ENCODE measurements at places on chromosomes 11 and 22.

DNA sequence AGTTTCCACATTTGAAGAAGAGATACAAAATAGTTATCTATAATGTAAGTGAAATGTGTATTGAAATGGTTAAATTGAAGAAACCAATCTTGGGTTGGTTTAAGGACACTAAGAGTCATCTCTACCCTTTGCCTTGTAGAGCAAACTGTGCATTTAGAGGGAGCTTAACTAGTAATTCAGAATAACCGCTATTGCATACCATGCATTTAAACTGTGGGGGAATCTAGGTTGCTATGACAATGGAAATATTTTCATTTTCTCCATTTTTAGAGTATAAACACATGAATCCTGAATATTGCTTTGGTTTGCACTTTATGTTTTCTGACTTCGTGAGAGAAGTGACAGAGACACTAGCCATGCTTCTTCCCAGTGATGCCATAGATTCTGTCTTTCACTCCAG, 39.7 kb downstream of the FAT3 start:
- peaks cover 18% of the 10 kb centered on the region for H3K4me1 ChIP-seq
- H3K27me3 ChIP-seq: no peaks in the 10 kb centered on the region
- H3K36me3 ChIP-seq: no peaks in the 10 kb centered on the region

- H3K4me1 ChIP-seq: no peaks in the 10 kb centered on the region
- no peak overlapping the region for H3K27ac ChIP-seq
- no peaks in the 10 kb centered on the region for H3K36me3 ChIP-seq
- DNase-seq: no peak
Observed at GRCh38 chr11:47353978-47354774, 1.7 kb upstream of the MYBPC3 start.

GRCh38 chr11:10544491-10545465, 3.8 kb upstream of the RNF141 start:
- peaks cover 8% of the 10 kb centered on the region for H3K4me1 ChIP-seq
- DNase-seq: no peak
- no peak overlapping the region for H3K27ac ChIP-seq
- H3K4me3 ChIP-seq: no peak overlapping the region
- no peaks in the 10 kb centered on the region for H3K36me3 ChIP-seq
- no peaks in the 10 kb centered on the region for H3K27me3 ChIP-seq

DNA sequence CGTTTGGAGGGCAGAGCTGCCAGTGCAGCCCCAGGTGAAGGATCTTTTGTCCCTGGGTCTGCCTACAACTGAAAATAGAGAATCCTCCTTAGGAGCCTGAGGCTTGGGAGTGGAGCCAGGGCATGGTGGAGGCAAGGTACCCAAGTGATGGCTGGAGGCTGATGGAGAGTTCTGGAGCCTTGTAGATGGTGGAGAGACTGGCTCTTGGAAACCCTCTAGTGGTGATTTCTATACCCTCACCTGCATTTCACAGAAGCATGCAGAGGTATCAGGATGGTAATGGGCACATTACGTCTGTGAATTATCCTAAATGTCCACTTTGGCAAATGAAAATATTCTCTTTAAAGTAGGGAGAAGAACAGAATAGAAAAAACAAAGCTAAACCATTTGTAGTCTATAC, 44.4 kb downstream of the INSC start:
- H3K4me1 ChIP-seq: peaks cover 23% of the 10 kb centered on the region
- H3K4me3 ChIP-seq: no peak overlapping the region
- H3K36me3 ChIP-seq: no peaks in the 10 kb centered on the region

DNA sequence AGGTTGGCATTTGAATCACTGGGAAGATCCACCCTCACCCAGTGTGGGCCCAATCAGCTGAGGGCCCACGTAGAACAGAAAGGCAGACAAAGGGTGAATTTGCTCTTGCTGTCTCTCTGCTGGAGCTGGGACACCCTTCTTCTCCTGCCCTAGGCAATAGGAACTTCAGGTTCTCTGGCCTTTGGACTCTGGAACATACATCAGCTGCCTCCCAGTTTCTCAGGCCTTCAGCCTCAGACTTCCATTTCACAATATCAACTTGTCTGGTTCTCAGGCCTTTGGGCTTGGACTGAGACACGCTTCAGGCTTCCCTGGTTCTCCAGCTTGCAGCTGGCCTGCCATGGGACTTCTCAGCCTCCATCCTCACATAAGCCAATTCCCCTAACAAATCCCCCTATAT, 14.7 kb upstream of the ASRGL1 start:
- no peak overlapping the region for H3K27ac ChIP-seq
- H3K27me3 ChIP-seq: peaks cover 4% of the 10 kb centered on the region
- DNase-seq: no peak
- H3K36me3 ChIP-seq: no peaks in the 10 kb centered on the region
- no peaks in the 10 kb centered on the region for H3K4me1 ChIP-seq

- H3K4me1 ChIP-seq: peaks cover 15% of the 10 kb centered on the region
- H3K27me3 ChIP-seq: no peaks in the 10 kb centered on the region
- no peak overlapping the region for H3K4me3 ChIP-seq
- H3K27ac ChIP-seq: no peak overlapping the region
- DNase-seq: peak; percentile 14
- H3K36me3 ChIP-seq: no peaks in the 10 kb centered on the region
Observed at GRCh38 chr11:66541892-66542291, 4.0 kb downstream of the ZDHHC24 start.

- no peaks in the 10 kb centered on the region for H3K36me3 ChIP-seq
- H3K4me1 ChIP-seq: no peaks in the 10 kb centered on the region
- no peaks in the 10 kb centered on the region for H3K27me3 ChIP-seq
- no peak overlapping the region for H3K4me3 ChIP-seq
- no peak overlapping the region for H3K27ac ChIP-seq
- no peak for DNase-seq
Observed at GRCh38 chr11:73999581-74000306, 9.1 kb downstream of the UCP3 start.

GRCh38 chr11:57031556-57031955, 42.8 kb downstream of the OR5AK2 start:
- H3K36me3 ChIP-seq: no peaks in the 10 kb centered on the region
- no peaks in the 10 kb centered on the region for H3K4me1 ChIP-seq

GRCh38 chr11:96620464-96621044, 230.7 kb downstream of the JRKL start:
- H3K36me3 ChIP-seq: no peaks in the 10 kb centered on the region
- H3K4me3 ChIP-seq: no peak overlapping the region
- H3K4me1 ChIP-seq: no peaks in the 10 kb centered on the region
- H3K27me3 ChIP-seq: no peaks in the 10 kb centered on the region
- DNase-seq: no peak

- H3K27me3 ChIP-seq: no peaks in the 10 kb centered on the region
- no peaks in the 10 kb centered on the region for H3K36me3 ChIP-seq
- H3K27ac ChIP-seq: no peak overlapping the region
- no peak for DNase-seq
- no peak overlapping the region for H3K4me3 ChIP-seq
Observed at GRCh38 chr11:25441421-25441820, 890.5 kb upstream of the ANO3 start.

GRCh38 chr11:129489249-129489648, 113.6 kb downstream of the BARX2 start:
- H3K4me1 ChIP-seq: no peaks in the 10 kb centered on the region
- H3K36me3 ChIP-seq: no peaks in the 10 kb centered on the region

DNA sequence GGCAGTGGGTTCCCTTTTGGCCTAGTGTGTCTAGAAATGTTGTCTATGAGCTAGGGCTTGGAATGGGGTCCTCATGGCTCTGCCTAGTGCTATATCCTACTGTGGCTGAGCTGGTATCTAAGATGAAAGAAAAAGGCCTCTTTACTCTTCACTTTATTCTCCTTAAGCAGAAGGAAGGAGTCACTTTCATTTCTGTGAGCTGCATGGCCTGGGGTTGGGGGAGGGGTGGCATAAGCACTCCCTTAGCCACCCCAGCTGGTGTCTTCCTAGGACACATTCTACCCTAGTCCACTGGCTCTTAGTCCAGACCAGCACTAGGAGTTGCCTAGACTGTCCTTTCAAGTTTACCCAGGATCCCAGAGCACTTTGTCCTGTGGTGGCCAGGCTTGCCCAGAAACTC, 1148.9 kb upstream of the CNTN5 start:
- H3K4me3 ChIP-seq: no peak overlapping the region
- H3K4me1 ChIP-seq: no peaks in the 10 kb centered on the region
- no peaks in the 10 kb centered on the region for H3K27me3 ChIP-seq

DNA sequence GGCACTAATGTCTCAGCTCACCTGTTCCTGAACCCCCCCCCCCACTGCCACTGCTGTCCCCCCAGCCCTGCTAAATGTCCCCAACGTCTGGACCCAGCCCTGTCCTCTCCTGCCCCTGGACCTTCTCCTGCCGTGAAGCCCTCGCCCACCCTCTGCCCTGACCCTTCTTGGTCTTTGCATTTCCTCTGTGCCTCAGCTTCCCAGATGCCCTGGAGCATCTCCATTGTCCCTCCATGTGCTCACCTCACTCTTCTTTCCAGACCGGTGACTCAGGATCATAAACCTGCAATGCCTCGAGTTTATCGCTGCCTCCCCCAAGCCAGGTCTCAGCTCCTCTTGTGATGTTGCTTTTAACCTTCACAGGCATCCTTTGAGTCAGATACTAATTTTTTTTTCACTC, 416.4 kb downstream of the BRD1 start:
- H3K4me3 ChIP-seq: no peak overlapping the region
- H3K36me3 ChIP-seq: no peaks in the 10 kb centered on the region
- no peaks in the 10 kb centered on the region for H3K4me1 ChIP-seq
- no peaks in the 10 kb centered on the region for H3K27me3 ChIP-seq
- no peak overlapping the region for H3K27ac ChIP-seq

GRCh38 chr11:27241311-27242122, 121.5 kb downstream of the CCDC34 start:
- DNase-seq: peak; percentile 94
- H3K27ac ChIP-seq: peak overlapping the region; percentile 95
- H3K4me3 ChIP-seq: no peak overlapping the region
- no peaks in the 10 kb centered on the region for H3K27me3 ChIP-seq
- no peaks in the 10 kb centered on the region for H3K36me3 ChIP-seq

DNA sequence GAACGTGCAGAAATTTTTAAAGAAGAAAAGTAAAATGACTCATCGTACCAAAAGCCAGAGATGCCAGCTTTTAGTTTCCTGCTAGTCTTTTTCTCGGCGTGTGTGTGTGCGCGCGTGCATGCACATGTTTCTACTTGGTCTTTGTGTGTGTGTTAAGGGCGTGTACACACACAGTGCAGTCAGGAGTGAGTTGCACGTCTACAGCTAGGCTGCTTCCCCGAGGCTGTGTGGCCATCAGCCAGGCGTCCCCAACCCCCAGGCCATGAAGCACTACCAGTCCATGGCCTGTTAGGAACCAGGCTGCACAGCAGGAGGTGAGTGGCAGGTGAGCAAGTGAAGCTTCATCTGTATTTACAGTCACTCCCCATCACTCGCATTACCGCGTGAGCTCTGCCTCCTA, 36.4 kb downstream of the KCNQ1 start:
- no peaks in the 10 kb centered on the region for H3K4me1 ChIP-seq
- no peak overlapping the region for H3K4me3 ChIP-seq
- H3K27me3 ChIP-seq: peaks cover 26% of the 10 kb centered on the region
- H3K36me3 ChIP-seq: no peaks in the 10 kb centered on the region

DNA sequence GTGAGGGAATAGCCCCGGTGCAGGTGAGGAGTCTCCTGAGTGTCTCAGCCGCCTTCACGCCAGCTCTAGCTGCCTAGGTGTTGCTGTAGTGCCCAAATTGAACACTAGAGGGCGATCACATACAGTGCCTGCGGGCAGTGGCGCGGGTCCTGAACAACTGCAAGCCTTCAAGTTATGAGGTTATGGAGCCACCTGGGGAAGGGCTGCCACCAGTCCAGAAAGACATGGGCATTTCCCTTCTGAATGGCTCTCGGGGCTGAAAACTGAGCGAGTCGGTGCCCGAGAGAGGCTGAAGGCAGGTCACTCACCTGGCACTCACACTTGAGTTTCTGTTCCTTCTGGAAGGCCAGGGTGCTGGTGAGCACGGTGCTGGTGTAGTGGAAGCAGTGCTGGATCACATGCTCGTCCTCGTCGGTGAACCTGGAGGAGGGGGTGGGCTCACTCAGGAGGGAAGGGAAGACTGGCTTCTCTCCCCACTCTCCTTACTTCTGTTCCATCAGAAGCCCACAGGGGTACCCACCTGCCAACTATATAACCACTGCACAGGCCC, 88.4 kb downstream of the PDE2A start:
- H3K4me3 ChIP-seq: no peak overlapping the region
- no peaks in the 10 kb centered on the region for H3K4me1 ChIP-seq
- peak; percentile 66 for DNase-seq
- peaks cover 59% of the 10 kb centered on the region for H3K27me3 ChIP-seq
- H3K36me3 ChIP-seq: no peaks in the 10 kb centered on the region

- no peak overlapping the region for H3K27ac ChIP-seq
- no peak for DNase-seq
- peaks cover 7% of the 10 kb centered on the region for H3K4me1 ChIP-seq
- no peaks in the 10 kb centered on the region for H3K27me3 ChIP-seq
- no peaks in the 10 kb centered on the region for H3K36me3 ChIP-seq
- H3K4me3 ChIP-seq: no peak overlapping the region
Observed at GRCh38 chr22:46573781-46574437, 36.5 kb upstream of the CELSR1 start.

- no peaks in the 10 kb centered on the region for H3K27me3 ChIP-seq
- no peak overlapping the region for H3K27ac ChIP-seq
- no peak for DNase-seq
- peaks cover 8% of the 10 kb centered on the region for H3K36me3 ChIP-seq
- no peak overlapping the region for H3K4me3 ChIP-seq
Observed at GRCh38 chr22:31206896-31207687, 5.0 kb upstream of the LIMK2 start.

- peak; percentile 73 for DNase-seq
- peak overlapping the region; percentile 71 for H3K4me3 ChIP-seq
- H3K36me3 ChIP-seq: no peaks in the 10 kb centered on the region
- H3K27me3 ChIP-seq: no peaks in the 10 kb centered on the region
- H3K4me1 ChIP-seq: peaks cover 17% of the 10 kb centered on the region
Observed at GRCh38 chr11:65112546-65113360, 1.1 kb downstream of the TM7SF2 start.

DNA sequence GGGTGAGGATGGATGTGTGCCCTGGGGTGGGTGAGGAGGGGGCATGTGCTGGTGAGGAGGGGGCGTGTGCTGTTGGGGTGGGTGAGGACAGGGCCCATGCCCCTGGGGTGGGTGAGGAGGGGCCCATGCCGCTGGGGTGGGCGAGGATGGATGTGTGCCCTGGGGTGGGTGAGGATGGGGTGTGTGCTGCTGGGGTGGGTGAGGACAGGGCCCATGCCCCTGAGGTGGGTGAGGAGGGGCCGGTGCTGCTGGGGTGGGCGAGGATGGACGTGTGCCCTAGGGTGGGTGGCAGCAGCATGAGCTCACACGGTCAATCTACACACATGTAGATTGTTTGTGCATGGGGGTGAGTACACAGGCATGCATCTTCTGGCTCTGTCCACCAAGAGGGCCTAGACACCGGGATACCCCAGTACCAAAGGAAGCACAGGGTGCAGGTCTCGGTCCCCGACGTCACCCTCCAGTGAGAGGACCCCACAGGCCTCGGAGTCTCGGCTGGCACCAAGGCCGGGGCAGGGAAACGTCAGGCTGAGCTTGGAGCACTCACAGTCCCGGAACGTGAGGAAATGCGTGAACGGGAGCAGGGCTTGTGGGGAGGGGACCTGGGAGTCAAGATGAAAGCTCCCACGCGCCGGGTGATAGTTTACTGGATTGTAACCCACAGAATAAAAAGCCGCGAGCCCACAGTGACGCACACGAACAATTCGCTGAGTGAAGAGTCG, 37.4 kb upstream of the TOLLIP start:
- DNase-seq: no peak
- no peak overlapping the region for H3K27ac ChIP-seq
- H3K27me3 ChIP-seq: peaks cover 28% of the 10 kb centered on the region
- no peaks in the 10 kb centered on the region for H3K4me1 ChIP-seq

GRCh38 chr11:35041070-35041554, 97.9 kb upstream of the CD44 start:
- no peaks in the 10 kb centered on the region for H3K27me3 ChIP-seq
- H3K4me3 ChIP-seq: no peak overlapping the region
- H3K27ac ChIP-seq: no peak overlapping the region
- H3K36me3 ChIP-seq: no peaks in the 10 kb centered on the region

- peaks cover 26% of the 10 kb centered on the region for H3K36me3 ChIP-seq
- peaks cover 25% of the 10 kb centered on the region for H3K4me1 ChIP-seq
- no peak overlapping the region for H3K4me3 ChIP-seq
- H3K27ac ChIP-seq: peak overlapping the region; percentile 82
- peak; percentile 84 for DNase-seq
Observed at GRCh38 chr11:61369372-61370348, 7.5 kb downstream of the TMEM138 start.

All from GM23248 (cell line).